ENCODE measurements at places on chromosomes 5 and 9.

GRCh38 chr5:140255460-140256157 is 47.3 kb downstream of the PFDN1 start:
- DNase-seq = no peak

DNA sequence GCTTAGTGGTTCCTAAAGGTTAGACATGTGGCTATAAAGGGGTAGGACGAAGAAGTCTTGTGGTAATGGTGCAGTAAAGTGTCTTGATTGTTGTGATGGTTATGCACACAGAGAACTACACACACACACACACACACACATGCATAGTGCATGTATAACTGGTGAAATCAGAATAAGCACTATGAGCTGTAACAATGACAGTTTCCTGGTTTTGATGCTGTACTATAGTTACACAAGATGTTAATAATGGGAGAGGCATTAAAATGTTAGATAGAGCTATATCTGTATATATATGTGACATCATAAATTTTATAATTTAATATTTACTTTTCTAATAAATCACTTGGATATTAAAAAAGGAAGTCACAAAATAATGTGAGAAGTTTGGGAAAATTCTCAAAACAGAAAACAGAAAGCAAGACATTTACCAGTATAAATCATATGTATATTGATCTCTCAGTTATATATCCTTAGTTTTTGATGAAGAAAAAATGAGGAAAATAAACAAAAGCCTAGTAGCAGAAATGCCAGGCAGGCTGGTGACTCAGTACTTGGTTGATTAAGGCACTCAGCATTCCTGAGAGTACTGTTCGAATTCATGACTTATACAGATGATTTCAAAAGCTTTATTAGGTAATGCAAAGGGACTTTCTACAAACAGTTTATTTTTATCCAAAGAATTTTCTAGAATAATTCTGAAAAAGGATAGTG is 350.5 kb upstream of the DAB2 start:
- DNase-seq = peak; percentile 66

DNA sequence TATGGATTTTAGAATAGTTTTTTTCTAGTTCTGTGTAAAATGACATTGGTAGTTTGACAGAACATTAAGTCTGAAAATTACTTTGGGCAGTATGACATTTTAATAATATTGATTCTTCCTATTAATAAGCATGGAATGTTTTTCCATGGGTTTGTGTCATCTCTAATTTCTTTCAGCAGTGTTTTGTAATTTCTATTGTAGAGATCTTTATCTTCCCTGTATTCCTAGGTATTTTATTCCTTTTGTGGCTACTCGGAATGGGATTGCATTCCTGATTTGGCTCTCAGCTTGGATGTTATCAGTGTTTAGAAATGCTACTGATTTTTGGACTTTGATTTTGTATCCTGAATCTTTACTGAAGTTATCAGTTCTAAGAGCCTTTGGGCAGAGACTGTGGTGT is 420.4 kb downstream of the KIAA0825 start:
- no peak for DNase-seq

DNA sequence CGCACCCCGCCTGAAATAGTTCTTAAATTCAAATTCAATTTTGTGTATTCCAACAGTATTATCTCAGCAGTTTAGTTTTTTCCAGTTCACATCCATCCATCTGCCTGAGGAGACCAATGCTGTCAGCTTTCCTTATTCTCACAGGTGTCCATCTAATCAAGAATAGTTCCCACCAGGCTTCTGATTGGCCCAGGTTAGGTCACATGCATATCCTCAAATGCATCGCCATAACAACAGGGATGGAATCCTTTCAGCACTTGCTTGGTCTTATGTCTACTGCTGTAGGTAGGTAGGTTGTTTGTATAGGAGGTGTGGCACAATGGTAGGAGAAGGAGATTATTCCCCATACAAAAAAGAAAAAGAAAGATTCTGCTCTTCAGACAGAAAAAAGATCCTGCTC is 91.2 kb downstream of the UBE2R2 start:
- no peak for DNase-seq

GRCh38 chr5:176543428-176544182 is 5.5 kb upstream of the CDHR2 start:
- DNase-seq = peak; percentile 67

GRCh38 chr9:86734771-86735170 is 212.5 kb downstream of the GAS1 start:
- peak; percentile 20 for DNase-seq

DNA sequence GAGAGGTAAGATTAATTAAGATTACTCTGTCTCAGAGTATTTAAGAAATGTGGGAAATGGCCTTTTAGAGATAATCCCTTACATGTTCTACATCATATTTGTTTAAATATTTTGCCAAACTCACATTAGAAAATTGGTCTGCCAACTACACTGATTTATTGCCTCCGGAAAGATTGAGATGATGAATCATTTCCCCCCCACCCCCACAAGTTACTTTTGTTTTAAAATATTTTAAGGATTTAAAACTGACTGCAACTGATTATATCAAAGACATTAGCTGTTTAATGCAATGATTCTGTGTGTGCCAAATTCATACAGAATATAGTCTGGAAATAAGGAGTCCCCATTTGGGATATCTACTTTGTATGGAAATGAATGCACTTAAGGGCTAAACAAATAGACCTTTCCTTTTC is 674.4 kb downstream of the PRR16 start:
- no peak for DNase-seq

DNA sequence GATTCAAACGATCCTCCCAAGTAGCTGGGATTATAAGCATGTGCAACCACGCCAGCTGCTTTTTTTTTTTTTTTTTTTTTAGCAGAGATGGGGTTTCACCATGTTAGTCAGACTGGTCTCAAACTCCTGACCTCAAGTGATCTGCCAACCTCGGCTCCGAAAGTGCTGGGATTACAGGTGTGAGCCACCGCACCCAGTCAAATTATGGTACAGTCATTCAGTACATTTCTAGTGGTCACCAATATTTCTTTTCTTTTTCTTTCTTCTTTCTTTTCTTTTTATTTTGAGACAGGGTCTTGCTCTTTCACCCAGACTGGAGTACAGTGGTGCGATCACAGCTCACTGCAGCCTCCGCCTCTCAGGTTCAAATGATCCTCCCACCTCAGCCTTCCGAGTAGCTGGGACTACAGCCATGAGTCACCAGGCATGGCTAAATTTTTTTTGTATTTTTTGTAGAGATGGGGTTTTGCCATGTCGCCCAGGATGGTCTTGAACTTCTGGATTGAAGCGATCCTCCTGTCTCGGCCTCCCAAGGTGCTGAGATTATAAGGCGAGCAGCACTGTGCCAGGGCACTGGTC is 25.4 kb upstream of the DCP2 start:
- no peak for DNase-seq
